ENCODE measurements at places on chromosomes 6 and 20.

- DNase-seq, result peak; percentile 16
Measured at GRCh38 chr20:46111028-46111835, 6.9 kb upstream of the CD40 start.

DNA sequence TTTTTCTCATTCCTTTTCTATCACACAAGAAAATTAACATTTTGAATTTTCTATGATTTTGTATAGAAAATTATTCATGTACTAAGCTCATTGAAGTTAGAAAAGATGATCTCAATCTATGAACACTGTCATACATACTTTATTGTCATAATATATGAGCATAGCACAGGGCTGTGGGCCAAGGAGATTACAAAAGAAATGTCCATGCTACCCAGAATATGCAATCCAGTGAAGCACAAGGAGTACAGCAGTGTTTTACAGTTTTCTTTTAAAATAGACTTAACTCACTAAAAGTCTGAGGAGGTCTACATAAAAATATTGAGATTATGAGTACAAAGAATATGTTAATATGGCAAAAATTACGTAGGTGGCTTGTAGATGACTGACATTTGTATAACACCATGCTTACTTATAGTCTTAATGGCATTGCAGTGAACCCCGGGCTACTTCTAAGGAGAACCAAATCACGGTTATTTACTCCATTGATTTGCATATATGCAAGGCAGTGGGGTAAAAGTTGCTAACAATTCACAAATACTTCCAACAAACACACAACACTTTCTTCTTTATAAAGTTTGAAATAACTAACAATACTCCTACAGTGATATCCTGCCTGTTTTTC, 257.1 kb downstream of the BCKDHB start:
- no peak for DNase-seq

DNA sequence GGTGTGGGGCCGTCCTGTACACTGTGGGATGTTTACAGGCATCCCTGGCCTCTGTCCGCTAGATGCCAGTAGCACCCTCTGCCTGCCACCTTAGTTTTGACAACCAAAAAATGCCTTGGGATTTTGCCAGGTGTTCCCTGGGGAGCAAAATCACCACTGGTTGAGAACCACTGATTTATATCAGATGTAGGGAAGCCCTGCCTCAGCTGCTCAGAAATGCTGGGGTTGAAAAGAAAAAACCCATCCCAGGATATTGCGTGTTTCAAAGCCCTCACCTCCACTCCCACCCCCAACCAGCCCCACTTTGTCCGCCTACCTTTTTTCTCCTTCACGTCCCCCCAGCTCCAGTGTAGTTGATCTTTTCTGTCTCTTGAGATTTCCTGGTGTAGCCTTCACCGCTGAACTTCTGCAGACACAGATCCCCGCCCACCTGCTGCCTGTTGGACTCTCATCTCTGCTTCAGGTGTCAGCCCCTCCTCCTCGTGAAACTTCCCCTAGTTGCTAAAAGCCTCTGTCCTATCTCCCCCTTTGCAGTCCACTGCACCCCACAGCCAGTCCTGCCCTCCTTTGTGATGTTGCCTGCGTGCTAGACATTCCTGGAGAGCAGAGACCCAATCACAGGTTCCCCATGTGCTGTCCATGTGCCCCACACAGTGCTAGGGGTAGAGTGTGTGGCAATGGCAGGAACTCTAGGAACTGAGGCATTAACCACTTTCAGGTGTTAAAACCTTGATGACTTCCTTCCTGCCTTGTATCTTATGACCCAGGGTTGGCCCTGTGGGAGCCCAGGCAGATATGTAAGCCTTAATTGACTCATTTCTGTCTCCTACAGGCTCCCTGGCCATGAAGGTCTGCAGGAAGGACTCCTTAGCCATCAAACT, 98.9 kb downstream of the TBC1D7 start:
- DNase-seq, result peak; percentile 9

- DNase-seq, result no peak
Measured at GRCh38 chr6:133040094-133040802, 200.9 kb upstream of the EYA4 start.

GRCh38 chr6:6657085-6657819, 68.7 kb downstream of the LY86 start:
- peak; percentile 42 for DNase-seq

Data from activated CD4-positive, alpha-beta T cell treated with anti-CD3 and anti-CD28 coated beads, Interleukin-2, amount 10 ng/mL, durations not matched to agents 7 days and 5 days (primary cell).